ENCODE measurements at places on chromosomes 6 and 20.

DNA sequence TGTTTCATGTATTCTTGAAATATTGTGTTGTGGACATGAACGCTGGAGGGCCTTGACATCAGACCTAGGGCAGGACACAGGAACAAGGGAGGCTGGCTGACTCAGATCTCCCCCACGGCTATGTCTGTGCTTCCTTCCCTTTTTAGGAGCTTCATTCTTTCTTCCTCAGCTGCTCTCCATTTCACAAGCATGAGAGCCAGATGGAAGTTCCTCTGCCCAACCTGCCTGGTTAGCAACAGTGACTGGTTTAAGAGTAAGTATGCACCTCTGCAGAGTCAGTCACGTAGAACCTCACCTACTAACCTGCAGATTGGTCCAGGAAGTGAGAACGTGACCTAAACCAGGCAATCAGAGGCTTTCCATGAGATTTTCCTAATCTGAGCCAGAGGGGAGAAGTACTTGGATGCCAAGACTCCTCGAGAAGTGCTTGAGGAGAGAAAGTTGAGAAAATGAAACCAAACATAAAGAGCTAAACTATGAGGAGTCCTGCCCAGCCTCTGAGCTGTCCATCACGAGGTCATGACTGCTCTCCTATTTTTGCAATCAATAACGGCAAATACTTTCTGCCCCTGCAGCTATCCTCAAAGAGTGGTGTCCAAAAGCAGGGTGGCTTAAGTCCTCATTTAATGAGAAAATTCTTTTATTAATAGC lies 465.2 kb upstream of the CITED2 start:
- DNase-seq: no peak

GRCh38 chr20:19009081-19009688 lies 195.6 kb downstream of the SCP2D1 start:
- DNase-seq: no peak

GRCh38 chr6:94376876-94377275 lies 957.5 kb upstream of the EPHA7 start:
- no peak for DNase-seq

GRCh38 chr6:79188885-79189480 lies 45.5 kb downstream of the HMGN3 start:
- no peak for DNase-seq

- DNase-seq: no peak
These were observed 72.1 kb upstream of the EPB41L1 start for GRCh38 chr20:36082315-36082915.

GRCh38 chr6:84220809-84221409 lies 6.5 kb downstream of the CEP162 start:
- no peak for DNase-seq

- peak; percentile 37 for DNase-seq
These were observed 54.2 kb downstream of the TBC1D7 start for GRCh38 chr6:13273931-13274706.

GRCh38 chr6:81561731-81562130 lies 190.8 kb downstream of the TENT5A start:
- no peak for DNase-seq

DNA sequence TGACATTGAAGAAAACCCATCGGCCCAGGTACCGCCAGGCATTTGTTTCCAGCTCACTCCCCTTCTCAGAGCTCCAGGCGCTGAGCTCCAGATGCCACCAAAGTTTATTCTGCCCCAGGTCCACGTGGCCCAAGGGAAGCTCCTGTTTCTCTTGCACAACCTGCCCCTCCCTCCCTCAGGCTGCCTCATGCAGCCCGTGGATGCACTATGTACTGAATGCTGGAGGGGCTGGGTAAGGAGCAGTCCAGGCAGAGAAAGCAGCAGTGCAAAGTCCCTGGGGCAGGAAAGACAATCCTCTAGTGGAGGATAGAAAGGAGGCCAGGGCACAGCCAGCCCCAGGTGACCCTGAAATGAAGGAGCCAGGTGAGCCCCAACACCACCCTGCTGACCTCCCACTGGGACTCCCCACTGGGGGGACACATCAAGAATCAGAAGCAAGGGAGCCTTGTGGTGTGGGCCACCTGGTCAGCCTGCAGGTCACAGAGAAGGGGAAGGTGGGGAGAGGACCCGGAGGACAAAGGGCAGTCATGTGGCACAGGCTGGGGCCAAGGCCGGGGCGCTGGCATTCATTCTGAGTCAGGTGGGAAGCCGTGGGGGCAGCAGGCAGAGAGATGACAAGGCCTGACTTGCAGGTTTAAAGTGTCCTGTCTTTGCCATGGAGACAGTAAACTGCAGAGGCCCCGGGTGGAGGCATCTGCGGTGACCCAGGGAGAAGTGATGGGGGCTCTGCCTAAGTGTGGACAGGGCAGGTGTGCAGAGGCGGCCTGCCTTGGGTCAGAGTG lies 230.1 kb downstream of the PREX1 start:
- no peak for DNase-seq

DNA sequence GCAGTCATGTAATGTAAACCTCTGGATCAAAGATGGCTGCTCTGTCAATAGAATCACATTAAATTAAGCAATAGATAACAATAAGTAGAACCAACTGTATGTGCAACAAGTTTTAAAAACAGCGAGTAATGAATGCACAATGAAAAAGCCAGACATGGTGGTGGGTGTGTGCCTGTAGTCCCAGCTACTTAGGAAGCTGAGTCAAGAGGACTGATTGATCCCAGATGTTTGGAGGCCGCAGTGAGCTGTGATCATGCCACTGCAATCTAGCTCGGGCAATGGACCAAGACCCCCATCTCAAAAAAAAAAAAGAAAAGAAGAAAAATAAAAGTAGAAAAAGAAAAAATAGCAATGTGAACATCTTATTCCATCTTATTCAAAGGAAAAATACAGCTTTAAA lies 558.7 kb upstream of the MMS22L start:
- DNase-seq: no peak

- no peak for DNase-seq
These were observed 53.5 kb downstream of the TCP11 start for GRCh38 chr6:35087361-35088280.

GRCh38 chr6:143449714-143450452 lies 612 bp downstream of the ADAT2 start:
- DNase-seq: peak; percentile 20

GRCh38 chr20:4905613-4906012 lies 95.7 kb downstream of the SLC23A2 start:
- DNase-seq: no peak

GRCh38 chr6:14770040-14770439 lies 475.8 kb upstream of the JARID2 start:
- no peak for DNase-seq

DNA sequence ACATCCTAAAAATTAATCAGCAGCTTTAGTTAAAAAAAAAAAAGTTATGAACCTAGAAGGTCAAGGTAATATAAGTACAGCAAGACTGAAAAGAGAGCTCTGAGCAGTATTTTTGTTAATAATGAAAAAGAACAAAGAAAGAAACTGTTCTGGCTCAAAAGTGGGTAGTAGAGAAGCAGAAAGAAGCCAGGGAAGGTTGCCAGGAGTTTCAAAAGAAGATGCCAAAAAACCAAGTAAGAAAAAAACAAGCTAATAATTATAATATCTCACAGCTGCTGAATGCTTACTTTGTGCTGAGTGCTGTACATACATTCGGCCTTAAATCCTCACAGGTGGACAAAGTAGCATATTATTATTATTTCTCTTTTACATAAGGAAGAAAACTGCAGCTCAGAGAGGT lies 31.9 kb downstream of the NRSN1 start:
- DNase-seq: no peak

DNA sequence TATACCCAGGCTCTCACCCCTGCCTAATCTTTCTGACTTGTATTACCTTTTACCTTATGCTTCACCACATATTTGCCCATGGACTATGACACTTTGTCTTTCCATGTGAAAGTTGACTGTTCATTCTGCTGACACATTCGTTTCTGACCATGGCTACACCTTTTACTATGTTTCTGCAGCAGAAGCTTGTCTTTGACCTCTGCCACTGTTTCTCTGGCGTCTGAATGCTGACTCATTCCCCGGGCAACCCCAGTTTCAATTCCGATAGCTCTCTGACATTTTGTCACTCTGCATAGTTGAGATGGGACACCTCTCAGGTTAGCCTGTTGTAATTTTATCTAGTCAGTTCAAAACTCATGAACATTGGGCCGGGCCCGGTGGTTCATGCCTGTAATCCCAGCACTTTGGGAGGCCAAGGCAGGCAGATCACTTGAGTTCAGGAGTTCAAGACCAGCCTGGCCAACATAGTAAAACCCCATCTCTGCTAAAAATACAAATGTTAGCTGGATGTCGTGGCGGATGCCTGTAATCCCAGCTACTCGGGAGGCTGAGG lies 50.7 kb downstream of the SLC26A8 start:
- no peak for DNase-seq

GRCh38 chr20:21125072-21125848 lies 622 bp upstream of the KIZ start:
- DNase-seq: no peak

All from stimulated activated CD8-positive, alpha-beta memory T cell treated with anti-CD3 and anti-CD28 coated beads, Interleukin-12 subunit alpha, Interleukin-12 subunit beta, amount 100 ng/mL, for 1 hour (primary cell).